Activated T-cell treated with anti-CD3 and anti-CD28 coated beads, Interleukin-2, amount 50 U/mL, for 24 hours (primary cell): ENCODE measurements at places on chromosomes 1 and 21.

GRCh38 chr1:9787702-9788101 is 36.1 kb downstream of the CLSTN1 start:
- peak; percentile 59 for DNase-seq

DNA sequence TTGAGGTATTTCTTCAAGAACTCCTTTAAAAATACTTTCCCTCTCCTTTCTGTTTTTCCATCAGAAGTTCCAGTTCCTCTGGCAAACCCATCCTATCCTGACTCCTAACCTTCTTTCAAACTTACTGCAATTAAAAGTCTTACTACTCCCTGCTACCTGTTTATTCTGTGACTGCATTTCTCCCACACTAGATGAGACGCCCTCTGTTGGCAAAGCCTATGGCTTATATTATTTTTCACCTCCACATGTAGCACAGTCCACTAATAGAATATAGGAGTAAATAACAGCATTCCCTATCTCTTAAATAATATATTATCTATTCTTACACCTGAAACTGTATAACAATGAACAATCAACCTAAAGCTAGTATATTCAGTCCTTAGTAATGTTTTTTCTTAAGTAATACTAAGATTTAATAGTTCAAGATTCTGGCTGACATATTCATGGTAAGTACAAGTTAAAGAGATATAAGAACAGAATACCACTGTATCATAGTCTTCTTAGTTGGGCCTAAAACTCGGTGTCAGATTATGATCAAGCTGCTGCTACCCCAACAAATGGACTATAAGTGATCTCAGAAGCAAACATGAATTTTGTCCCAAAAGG is 54.8 kb downstream of the RAB3GAP2 start:
- no peak for DNase-seq

GRCh38 chr1:19454265-19455146 is 30.8 kb downstream of the CAPZB start:
- DNase-seq = no peak

DNA sequence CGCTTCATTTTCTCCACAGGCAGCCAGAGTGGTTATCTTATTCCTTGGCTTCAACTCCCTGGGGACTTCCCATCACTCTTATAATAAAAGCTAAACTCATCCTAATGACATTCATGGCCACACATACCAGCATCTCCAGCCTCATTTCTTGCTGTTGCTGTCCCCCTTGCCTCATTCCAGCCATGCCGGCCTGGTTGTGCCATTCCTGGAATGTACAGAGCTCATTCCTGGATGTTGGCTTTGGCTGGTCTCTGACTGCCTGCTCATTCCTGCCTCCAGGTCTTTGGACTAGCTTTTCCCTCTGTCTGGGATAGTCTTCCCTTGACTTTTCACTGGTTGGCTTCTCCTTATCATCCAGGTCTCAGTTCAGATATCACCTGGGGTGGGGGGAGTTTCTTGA is 2.4 kb upstream of the PEF1 start:
- DNase-seq = no peak

GRCh38 chr21:25490742-25491141 is 116.5 kb downstream of the MRPL39 start:
- no peak for DNase-seq

GRCh38 chr1:224498574-224499170 is 64.1 kb upstream of the WDR26 start:
- DNase-seq = peak; percentile 46

- no peak for DNase-seq
Observed at GRCh38 chr1:216005916-216006315, 417.3 kb downstream of the USH2A start.
